ENCODE measurements at places on chromosomes 5 and 9. TPM values are rescaled to one million over a fixed set of nuclear protein-coding genes. Genes with fewer than 3 reads are reported as not detected.

DNA sequence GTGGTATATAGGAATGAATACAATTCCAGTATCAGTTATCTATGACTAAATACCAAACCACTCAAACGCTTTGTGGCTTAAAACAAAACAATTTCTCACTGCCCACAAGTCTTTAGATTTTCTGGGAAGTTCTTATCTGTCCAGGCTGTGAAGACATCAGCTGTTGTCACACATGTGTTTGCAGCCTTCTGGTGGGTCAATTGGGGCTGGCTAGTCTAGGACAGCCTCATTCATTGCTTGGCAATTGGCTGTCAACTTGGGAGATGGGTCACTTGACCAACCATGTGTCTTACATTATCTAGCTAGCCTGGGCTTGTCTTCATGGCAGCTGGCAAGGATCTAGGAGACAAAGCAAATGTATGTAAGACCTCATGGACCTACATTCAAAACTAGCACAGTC, 53.8 kb upstream of the PAPPA start:
- DNase-seq: no peak

DNA sequence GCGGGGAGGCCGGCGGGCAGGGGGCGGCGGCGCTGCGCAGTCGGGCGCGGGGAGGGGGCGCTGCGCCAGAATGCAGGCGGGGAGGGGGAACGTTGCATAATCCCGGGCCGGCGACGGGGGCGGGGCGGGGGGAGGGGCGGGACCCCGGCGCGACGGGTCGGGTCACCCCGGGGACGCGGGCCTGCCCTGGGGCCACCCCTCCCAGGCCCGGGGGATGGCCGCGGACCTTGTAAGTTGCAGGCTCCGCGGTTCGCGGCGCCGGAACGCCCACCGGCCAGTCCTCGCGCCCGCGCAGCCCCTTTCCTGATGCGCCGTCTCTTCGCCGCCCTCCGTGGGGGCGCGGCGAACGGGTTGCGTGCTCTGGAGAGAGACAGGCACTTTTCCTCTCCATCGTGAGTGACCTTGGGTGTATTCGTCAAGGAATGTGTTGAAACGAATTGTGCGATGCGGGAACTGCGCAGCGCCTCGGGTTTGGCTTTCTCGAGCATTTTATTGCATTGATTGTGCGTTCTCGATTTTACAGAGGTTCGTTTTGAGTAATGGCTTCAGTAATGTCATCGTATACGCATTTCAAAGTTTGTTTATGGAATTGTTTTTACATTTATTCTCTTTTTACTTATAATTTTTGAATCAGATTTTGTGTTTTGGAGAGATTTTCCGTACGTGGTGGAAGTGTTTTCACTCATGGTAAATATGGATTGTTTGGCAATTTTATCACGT, 802 bp downstream of the SPIN1 start:
- peak; percentile 71 for DNase-seq

GRCh38 chr5:89407054-89407453, 524.1 kb upstream of the MEF2C start:
- no peak for DNase-seq

- DNase-seq: no peak
Observed at GRCh38 chr5:58786711-58787303, 203.9 kb downstream of the RAB3C start.

- DNase-seq: peak; percentile 16
Observed at GRCh38 chr5:100430268-100431195, 104.6 kb upstream of the FAM174A start.

DNA sequence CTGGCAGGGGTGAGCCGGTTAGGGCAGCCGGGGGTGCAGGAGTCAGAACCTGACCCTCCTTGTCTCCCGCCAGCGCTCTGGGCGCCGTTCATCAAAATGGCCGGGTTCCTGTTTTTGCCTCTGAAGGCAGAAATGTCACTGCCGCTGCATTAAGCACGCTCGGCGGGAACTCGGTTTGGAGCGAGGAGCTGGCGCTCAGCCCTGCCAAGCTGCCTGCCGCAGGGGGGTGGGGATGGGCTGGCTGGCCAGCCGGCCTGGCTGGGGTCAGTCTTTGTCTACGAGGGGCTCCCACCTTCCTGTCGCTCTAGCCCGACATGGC, 63.7 kb downstream of the CXXC5 start:
- no peak for DNase-seq

DNA sequence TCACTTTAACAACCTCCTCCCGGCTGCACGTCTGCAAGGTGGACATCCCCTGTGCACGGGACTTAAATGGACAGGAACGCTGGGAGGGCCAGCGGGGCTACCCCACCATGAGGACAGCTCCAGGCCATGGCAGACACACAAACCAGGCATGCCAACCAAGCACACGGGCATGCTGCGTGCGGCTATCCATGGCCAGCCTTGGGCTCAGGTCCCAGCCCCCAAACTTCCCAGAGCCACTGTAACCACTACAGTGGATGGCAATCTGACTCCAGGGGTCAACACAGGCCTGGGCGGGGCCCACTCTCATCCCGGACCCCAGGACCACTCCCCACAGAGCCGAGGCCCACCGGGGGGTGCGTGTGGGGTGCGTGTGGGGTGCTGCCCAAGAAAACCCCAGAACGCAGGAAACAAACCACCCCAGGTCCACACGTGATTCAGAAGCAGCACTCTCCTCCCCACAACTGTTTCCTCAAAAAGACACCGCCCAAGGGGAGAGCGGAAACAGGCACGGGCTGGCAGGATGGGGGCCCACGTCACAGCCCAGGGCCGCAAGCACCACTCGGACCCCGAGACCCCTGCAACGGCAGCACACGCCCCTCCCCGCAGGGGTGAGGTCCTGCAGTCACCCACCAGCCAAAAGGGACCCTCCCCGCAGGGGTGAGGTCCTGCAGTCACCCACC, 7.4 kb downstream of the SLC12A7 start:
- no peak for DNase-seq

DNA sequence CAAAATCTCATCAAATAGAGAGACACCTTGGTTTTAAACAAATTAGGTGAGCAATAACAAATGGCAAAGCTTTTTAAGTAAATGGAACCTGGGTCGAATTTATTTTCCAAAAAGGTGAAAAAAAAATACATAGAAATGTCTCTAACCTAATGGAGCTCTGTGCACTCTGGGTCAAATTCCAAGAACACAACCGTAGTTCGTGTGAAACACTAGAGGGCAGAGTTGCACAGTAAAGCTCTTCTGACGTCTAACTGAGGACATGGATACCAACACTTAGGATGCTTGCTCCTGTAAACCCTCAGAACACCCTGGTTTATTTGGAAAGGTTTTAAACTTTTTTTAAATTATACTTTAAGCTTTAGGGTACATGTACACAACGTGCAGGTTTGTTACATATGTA, 18.9 kb downstream of the MARCHF11 start:
- DNase-seq: peak; percentile 9

DNA sequence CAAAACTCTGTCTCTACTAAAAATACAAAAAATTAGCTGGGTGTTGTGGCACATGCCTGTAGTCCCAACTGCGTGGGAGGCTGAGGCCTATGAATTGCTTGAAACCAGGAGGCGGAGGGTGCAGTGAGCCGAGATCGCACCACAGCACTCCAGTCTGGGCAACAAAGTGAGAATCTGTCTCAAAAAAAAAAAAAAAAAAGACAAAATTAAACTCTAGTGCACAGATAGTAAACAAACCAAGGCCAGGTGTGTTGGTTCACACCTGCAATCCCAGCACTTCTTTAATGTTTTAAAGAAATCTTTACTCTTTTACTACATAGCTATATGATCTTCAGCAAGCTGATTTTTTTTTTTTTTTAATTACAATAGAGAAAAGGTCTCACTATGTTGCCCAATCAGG, 8.4 kb downstream of the ZCCHC10 start:
- no peak for DNase-seq

- DNase-seq: peak; percentile 14
Observed at GRCh38 chr5:35202319-35203111, 27.8 kb downstream of the PRLR start.

DNA sequence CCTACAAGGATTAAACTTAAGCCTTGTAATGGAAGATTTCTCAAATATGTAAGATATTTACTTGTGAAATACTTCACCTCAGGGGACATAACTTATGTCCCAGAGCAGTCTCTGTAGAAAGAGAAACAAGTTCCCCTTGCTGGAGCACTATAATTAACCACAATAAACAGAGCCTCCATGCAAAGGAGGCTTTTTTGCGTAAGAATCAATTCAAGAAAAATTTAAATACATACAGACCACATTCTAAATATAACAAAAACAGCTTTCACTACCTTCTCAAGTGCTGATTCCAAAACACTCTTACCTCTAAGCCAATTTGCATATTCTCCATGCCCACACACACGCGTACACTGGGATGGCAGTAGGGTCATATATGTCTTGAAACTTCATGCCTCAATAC, 30.7 kb upstream of the CCNB1 start:
- DNase-seq: no peak

DNA sequence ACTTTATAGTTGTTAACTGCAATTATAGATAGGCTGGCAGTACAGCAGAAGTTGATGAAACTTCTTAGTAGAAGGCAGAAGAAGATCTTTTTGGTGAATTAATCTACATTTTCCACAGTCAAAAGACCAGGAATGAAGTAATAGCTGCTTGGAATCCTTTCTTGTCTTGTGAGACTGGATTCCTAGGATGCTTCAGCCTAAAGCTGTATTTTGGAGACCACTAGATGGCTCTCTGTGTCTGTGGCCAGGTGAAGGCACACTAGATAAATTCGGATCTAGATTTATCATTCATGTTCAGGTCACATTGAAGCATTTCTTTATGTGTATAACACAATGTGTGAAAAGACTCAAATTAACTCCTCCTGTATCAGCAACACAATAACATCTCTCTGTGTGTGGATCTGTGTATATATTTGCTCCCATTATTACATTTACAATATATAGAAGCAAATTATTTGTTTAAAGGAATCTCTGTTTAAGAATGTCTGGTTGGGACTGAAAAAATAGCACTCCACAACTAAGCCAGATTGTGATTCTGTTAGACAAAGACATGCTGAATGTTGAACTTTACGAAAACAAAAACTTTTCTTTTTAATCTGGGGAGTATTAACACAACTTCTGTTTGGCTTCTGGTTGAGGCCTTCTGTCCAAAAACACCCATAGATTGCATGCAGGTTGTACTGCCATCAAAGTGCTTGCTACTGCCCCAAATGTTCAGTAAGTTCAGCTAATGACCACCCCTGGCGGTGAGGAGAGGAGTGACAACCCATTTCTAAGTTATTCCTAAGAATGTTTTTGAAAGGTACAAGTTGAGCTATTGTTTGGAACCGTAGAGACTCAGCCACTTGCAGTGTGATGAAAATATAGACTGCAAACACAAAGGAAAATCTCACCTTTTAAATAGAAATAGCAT, 10.6 kb downstream of the GRIN3A start:
- no peak for DNase-seq

DNA sequence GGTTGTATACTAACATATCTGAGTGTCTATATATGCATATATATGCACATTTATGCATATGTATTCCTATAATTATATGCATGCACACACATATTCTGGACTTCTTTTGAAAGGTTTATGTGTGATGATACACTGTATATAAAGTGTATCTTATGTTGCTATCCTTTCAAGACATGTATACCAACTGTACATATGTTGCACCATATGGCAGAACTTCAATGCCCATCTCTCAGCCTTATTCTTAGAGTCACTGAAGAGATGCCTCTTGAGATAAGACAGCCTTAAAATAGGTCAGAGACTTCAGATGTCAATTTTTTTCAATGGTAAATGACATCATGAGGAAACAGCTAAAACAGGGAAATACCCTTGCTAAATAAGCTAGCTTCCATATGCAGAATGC, 461.4 kb downstream of the SPATA31D1 start:
- DNase-seq: no peak

DNA sequence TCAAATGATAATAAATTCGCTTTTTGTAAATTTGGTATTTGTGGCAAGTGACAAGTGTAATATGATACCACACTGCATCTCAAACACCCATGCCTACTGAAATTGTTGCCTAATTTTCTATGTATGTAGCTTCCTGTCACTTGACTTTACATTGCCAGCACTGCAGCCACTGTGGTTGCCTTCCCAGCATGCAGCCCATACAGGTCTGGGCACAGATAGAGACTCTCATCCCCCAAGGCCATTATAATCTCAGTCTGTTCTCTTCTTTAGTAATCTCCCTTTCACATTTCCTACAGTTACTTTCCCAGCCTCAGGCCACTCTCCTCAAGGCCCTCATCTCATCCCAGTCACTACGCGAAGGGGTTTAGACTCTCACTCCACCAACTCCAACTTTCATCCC, 1200.6 kb downstream of the PTPRD start:
- no peak for DNase-seq

Gene SOX30
- total RNA-seq: 0.24 TPM

DNA sequence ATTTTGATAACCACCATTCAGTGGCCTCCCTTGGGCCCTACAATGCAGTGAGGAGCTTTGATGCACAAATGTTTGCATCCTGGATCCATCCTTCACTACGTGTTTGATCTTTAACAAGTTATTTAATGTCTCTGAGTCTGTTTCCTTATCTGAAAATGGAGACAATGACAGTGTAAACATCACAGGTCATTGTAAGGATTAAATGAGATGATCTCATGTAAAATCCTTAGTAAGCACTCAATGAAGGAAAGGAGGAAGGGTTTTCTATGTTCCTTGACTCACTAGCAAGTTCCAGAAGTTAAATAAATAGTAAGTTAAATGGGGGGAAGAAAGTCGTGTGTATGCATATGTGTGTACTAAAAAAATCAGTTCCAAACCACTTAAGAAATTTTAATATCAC, 9.8 kb upstream of the SLC36A3 start:
- no peak for DNase-seq

Gene TIMD4
- 25.4 TPM for total RNA-seq

All from thymus (tissue), 14 donors.